ENCODE measurements at places on chromosomes 5 and 9.

GRCh38 chr9:34986540-34987047 is 3.0 kb upstream of the DNAJB5 start:
- no peak for DNase-seq

- DNase-seq = no peak
These were observed 220.3 kb downstream of the SPATA31D1 start for GRCh38 chr9:82208741-82209450.

- no peak for DNase-seq
These were observed 541 bp downstream of the GNPDA1 start for GRCh38 chr5:142012186-142012785.

DNA sequence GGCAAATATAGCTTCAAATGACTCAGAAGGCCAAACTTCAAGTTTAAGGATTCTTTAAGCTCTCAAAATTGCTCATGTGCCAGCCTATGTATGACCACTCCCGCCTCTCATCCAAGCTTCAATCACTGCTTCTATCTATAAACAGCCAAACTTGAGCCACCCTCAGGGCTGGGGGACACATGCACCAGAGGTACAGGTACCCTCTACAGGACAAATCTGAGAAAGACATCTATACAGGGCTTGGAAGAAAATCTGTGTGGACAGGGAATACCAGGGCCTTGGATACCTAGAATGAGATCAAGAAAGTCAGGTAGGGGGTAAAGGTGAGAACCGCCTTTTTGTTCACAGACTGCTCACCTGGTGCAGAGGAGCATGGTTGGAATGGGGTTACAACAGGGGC is 217.9 kb downstream of the ATPSCKMT start:
- no peak for DNase-seq

GRCh38 chr5:134131165-134131564 is 16.7 kb downstream of the TCF7 start:
- no peak for DNase-seq

DNA sequence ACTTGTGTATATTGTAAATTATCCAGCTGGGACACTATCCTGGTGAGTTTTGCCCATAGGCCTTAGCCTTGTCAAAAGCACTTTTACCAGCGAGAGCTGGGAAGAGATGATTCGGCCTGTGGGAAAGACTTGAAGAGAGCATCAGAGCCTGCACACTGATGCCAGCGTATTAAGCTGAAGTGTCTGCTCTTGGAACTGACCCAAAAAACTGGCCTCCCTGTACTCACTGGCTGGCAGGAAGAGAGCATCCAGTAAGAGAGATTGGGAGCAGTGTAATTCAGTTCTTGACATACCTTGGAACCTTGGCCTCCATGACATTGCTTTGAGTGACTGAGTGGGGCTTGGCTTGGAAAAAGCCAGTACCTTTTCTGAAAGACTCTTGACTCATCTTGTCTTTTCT is 73.7 kb downstream of the ZNF462 start:
- DNase-seq = no peak

DNA sequence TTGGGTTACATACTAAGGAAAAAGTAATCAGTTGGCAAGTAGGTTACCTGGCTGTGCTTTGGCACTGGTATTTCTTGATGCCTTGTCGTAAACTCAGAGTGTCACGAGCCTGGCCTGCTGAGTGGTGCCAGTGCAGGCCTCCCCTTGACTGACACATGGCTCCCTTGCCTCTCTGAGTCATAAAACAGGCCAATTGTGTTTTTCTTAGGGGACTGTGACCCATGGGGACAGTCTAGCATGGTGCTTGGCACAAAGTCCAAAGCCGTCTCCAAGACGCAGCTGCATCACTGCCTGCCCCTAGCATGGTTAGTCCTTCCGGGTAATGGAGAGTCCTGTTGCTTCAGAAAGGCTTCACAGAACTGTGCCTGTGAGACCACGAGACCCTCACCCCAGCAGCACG is 132.5 kb downstream of the MVB12B start:
- no peak for DNase-seq

DNA sequence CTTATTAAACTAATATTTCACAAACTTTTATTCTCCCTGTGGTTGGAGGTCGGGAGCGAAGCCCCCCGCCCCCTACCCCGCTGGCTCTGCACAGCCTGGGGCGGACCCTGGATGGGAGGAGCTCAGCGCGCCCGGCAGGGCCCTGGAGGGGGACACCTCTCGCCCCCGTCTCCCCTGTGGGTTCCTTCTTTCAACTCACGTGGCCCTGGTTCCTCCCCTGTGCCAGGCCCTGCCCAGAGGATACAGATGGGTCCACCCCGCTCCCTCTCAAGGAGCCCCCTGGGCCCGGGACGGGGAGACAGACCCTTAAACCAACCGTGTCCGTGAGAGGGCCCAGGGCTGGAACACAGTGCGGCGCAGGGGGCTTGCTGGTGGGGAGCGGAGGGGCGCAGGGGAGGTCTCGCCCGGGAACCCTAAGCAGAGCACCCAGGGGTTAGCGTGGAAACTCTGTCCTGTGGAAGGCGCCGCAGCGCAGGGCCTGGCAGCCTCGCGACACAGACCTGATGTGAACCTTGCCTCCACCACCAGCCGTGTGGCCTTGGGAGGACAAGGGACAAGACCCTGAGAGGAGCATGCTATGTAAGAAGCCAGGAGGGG is 103.7 kb upstream of the MVB12B start:
- no peak for DNase-seq

DNA sequence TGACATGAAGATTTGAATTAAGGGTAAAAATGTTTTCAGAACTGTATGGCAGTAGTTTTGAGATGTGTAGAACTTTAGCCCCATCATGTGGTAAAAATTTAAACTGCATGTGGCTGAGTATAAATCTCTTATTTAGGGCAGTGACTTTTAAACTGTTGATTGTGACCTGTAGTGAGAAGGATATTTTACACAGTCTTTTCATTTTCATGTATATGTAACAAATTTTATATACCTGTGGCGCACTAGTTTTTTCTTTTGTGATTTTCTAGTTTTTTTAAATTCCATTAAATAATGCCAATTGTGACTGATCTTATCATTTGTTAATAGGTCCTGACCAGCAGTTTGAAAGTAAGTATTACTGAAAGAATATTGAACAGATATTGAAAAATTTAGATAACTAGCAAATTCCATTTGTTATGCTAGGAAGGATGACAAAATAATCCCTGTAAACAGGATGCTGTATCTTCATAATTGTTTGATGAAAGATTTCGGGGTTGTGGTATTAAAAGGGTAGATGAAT is 47.2 kb downstream of the GPBP1 start:
- no peak for DNase-seq

GRCh38 chr9:97064176-97064575 is 25.2 kb upstream of the CTSV start:
- no peak for DNase-seq

GRCh38 chr9:33161589-33162132 is 5.5 kb downstream of the B4GALT1 start:
- peak; percentile 76 for DNase-seq

DNA sequence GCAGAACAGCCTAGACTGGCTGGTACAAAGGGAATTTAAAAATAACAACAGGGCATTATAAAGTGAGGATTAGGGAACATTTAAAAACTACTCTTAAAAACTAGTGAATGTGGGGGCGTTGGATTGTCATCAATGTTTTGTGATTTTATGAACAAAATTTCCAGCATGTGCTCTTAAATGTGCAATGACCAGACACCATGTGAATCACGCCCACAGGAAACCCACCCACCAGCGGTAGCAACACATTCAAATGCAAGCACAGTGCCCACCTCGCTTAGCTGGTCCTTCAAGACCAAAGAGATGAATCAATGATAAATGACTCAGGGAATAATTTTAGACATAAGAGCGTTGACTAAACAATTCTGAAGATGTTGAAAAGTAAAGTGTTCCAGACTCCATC is 40.9 kb downstream of the S1PR3 start:
- no peak for DNase-seq

DNA sequence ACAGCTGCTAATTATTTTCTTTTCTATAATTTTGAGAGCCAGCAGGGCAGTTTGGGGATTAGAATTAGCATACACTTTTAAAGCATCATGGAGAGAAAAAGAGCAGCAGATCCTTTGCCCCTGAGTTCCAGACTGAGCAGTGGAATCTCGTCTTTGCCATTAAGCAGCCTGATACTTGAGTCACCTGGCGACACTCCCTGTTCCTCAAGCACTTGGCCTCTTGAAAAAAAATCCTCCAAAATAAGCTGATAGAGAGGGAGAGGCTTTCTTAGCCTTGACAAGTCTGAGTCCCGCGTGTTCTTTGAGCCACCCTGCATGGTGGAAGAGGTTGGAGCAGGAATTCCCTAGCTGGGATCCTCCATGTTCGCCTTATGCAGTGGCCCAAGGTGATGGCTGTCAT is 398.3 kb downstream of the IRX2 start:
- DNase-seq = no peak

DNA sequence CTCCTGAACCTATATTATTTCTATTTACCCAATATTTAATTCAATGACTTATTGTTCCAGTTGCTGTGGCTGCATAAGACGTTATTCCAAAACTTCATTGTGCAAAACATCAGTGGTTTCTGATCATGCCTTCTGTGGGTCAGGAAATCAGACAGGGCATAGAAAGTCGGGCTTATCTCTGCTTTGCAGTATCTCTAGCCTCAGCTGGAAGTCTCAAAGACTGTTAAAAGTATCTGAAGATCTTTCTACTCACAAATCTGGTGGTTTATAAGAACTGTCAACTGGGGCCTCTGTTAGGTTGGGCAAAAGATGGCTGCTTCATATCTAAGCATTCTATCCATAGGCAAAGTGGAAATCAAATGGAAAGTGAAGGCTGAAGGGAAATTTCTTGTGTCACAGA is 687.7 kb upstream of the ARRDC3 start:
- no peak for DNase-seq

- DNase-seq = no peak
These were observed 2.0 kb downstream of the PCDHGC3 start for GRCh38 chr5:141477815-141478214.

DNA sequence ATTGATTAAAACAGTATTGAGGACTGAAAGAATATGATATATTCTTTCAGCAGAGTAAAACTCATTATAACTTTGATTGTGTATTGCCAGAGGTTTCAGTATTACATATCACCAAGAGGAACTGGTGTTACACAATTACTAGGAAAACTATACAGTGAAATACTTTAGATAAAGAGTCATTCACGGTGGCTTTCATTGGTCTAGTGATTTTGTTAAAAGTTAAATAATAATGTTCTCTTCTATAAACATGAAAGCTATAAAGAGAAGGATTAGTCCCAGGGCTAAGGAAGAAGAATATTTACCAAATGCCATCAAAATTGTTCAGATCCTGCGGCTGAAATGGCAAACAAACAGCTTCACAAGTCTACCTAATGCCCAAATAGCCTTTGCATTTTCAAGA is 306.2 kb downstream of the SEMA5A start:
- DNase-seq = no peak

DNA sequence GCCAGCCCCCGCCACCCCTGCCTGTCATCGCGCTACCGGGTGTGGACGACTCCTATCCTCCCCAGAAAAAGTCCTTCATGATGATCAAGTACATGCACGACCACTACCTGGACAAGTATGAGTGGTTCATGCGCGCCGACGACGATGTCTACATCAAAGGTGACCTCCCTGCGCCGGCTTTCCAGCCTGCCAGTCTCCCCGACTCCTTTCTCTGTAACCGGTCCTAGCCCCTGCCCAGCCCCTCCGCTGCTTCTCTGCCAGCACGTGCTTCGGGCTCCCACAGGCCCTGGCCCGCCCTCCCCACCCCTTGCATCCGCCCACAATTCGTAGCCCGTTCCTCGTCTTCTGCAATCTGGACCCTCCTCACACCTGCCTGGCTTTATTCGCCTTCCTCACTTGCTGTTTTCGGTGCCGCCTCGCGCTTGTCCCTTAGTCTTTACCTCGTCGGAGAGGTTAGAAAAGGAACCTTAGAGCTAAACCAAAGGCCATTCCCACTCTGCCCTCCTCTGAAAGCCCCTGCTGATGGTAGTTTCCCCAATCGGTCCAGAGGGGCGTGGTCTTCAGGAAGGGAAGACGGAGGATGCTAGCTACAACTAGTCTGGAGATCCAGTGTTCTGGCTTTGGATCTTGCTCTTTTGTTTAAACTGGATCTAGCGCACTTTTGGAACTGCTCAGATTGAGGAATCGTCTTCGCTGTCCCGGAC is 1.4 kb downstream of the CHSY3 start:
- no peak for DNase-seq

DNA sequence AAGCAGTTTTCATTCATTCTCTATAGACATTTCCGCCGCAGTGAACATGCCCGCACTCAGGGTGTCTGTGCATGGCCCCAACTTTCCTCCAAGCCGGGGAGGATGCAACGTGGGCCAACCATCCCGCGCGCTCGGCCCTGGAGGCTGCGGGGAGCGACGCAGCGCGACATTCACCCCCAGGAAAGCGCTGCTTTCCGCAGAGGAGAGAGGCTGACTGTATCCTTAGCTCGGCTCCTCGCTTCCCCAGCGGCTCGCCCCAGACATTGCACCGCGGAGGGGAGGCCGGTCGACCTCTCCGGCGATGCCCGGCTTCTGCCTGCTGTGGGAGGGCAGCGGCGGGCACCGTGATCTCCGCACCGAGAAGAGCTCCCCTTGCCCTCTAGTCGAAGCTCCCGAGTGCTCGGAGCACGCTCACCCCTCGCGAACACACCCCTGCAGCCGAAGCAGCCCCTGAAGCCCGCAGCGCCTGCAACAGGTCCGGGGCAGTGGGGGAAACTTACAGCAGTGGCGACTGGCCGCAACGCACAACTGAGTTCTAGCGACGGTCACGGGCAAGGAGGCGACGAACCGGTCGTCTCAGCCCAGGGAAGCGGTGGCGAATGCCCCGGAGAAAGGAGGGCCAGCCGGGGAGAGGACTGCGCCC is 600 bp downstream of the ENC1 start:
- no peak for DNase-seq

- no peak for DNase-seq
These were observed 68.5 kb upstream of the TTC23L start for GRCh38 chr5:34770486-34770885.

DNA sequence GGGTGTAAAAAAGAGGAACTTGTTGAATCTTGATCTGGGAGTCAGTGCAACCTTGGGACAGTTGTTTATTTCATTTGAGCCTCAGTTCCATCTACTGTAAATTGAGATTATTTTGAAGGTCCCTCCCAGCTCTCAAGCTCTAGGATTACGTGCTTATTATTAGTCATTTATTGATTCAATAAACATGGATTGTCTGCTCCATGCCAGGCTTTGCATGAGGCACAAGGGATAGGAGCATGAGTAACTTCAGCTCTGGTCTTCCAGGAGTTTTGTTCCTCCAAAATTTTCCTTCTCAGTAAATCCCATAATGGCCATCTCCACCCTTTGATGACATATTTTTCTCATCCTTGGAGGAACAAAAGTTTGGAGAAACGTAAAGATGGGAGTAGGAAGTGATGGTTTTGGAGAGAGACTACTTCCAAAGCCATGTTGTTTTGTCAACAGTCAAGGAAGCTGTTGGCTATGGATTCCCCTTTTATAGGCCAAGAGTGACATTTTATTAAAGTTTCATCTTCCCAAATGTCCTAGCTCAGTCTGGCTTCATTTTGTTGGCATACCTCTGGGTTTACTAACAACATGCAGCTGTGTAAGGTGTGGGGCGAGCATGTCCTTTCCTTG is 244.6 kb downstream of the DMRT2 start:
- no peak for DNase-seq

GRCh38 chr9:91953718-91954117 is 3.7 kb upstream of the ROR2 start:
- DNase-seq = no peak

Measured in epithelial cell of prostate (primary cell).